ENCODE measurements at places on chromosomes 13 and 19.

- no peak for DNase-seq
Observed at GRCh38 chr19:32068793-32069192, 276.6 kb upstream of the ZNF507 start.

DNA sequence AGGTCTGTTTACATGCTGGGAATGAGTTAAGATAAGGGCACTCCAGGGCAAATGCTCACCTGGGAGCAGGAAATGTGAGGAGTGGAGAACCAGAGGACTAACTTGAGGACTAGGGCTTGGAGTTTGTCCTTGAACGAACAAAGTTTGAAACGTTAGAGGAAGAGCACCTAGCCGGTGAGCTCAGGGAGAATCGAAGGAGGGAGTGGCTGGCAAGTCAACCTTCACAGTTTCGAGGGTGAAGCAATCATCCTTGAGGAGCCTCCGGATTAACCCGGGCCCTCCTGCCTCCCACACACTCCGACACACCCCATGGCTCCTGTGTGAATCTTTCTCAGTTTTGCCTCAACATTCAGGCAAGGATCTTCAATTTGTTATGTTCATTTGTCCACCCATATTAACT is 58.6 kb downstream of the LMO7 start:
- DNase-seq, result no peak

DNA sequence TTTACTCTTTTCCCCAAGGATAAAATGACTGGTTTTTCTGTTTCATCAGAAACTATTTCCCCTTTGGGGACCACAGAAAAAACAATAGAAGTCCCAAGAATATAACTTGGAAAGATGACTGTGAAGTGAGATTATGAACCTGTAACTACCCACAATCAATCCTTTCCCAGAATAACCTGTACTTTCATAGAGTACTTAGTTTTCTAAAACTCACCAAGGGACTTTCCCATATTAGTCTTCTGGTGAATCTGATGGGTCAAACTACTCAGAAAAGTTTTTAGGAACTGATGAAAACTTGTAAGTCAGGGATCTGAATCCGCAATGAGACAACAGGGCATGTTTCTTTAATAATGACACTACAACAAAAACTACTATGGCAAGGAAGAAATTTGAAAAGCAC is 62.6 kb downstream of the STK24 start:
- DNase-seq, result no peak

- no peak for DNase-seq
Observed at GRCh38 chr19:6109947-6110346, 353 bp downstream of the RFX2 start.

GRCh38 chr19:52391135-52391534 is 6.5 kb upstream of the ZNF528 start:
- DNase-seq, result no peak

GRCh38 chr13:36450534-36450933 is 18.2 kb downstream of the CCNA1 start:
- DNase-seq, result no peak

- no peak for DNase-seq
Observed at GRCh38 chr13:63206461-63206860, 1790.8 kb upstream of the PCDH20 start.

DNA sequence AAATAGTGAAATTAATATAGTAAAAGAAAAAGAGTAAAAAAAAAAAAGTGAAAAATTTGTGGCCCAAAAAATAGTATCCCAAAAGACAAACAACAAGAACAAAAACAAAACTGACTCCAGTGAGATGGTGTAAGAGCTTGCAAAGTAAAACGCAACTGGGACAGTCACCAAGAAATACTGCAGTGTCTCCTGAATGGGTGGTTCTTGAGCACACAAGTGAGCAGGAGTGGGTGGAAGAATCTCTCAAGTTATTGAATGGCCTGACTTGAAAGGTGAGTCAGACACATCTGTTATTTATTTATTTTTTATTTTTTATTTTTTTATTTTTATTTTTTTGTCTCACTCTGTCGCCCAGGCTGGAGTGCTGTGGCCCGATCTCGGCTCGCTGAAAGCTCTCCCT is 1.9 kb downstream of the ZNF493 start:
- no peak for DNase-seq
